Bone marrow (tissue), 2 donors: ENCODE measurements at places on chromosomes 2 and 18.

- no peak for DNase-seq
Observed at GRCh38 chr18:56162311-56163265, 475.8 kb downstream of the TXNL1 start.

- DNase-seq = no peak
Observed at GRCh38 chr2:162174746-162175145, 22.7 kb upstream of the GCG start.

GRCh38 chr2:237244178-237244577, 158.5 kb downstream of the COPS8 start:
- no peak for DNase-seq

GRCh38 chr2:121342751-121343150, 57.7 kb upstream of the TFCP2L1 start:
- no peak for DNase-seq

DNA sequence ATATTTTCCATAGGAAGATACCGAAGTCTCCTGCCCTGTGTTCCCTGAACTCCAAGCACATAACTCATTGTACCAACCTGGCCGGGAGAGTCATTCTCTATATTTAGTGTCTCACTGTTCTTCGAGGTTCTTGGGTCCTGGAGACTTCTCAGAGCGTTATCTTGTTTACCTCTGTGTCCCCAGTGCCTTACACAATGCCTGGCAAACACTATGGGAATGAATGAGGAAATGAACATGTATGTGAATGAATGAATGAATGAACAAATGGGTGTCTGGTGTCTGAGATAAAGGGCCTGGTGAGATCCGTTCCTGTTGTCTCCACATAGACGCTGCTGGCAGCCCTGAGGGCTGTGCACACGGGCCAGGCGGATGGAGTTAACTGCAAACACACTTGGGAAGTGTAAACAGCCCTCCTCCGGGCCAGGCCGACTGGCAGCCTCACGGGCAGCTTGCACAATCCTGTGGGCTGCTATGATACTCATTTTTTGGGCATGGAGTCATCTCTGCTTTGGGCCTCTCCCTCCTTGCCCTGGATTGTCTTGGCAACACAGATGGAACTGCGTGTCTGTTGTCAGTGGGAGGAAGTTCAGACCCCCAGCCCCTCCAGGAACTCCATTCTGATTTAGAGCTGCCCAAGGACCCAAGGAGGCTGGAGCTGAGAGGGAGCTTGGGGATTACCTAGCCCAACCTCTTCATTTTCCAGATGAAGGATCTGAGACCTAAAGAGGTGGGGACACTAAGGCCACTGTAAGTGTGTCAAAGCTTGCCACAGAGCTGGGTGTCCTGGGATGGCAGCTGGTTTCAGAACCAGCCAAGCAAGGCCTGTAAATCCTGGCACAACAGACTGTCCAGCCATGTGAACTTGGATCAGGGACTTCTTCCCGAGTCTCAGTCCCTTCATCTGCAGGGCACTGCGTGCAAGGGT, 124.4 kb downstream of the INHBB start:
- DNase-seq = no peak

- DNase-seq = no peak
Observed at GRCh38 chr2:40668425-40668824, 216.5 kb upstream of the SLC8A1 start.

DNA sequence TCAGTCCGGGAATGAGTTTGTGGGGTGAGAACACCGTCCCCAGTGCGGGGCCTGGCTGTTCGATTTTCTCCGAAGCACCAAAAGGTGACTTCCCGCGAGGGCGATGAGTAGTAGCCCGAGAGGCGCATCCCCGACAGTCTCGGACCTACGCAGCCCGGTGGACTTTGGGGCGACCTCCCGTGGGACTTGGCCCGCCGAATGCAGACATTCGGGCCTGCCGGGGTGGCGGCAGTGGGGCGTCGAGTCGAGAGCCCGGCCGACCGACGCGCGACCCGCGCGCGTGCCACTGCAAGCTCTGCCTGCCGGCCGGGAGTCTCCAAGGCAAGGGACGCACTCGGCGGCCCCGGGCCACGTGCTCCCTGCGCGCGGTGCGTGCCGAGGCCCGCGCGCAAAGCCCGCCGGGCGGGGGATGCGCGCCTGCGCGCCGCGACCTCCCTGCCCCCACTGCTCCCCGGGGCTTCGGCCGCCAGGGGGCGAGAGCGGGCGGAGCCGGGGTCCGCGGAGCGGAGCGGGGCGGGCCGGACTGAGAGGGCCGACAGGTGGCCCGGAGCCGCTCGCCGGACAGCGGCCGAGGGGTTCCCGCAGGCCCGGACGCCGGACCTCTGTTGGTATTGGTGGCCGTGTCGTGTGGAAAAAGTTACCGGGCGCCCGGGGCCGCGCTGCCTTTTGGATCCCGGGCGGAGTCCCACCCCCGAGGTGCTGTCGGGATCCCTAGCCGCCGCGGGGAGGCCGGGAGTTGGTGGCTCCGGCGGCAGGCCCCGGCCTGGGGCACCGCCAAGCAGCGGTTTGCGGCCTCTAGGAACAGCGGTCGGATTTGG, 1.9 kb downstream of the PTMA start:
- DNase-seq = peak; percentile 82

DNA sequence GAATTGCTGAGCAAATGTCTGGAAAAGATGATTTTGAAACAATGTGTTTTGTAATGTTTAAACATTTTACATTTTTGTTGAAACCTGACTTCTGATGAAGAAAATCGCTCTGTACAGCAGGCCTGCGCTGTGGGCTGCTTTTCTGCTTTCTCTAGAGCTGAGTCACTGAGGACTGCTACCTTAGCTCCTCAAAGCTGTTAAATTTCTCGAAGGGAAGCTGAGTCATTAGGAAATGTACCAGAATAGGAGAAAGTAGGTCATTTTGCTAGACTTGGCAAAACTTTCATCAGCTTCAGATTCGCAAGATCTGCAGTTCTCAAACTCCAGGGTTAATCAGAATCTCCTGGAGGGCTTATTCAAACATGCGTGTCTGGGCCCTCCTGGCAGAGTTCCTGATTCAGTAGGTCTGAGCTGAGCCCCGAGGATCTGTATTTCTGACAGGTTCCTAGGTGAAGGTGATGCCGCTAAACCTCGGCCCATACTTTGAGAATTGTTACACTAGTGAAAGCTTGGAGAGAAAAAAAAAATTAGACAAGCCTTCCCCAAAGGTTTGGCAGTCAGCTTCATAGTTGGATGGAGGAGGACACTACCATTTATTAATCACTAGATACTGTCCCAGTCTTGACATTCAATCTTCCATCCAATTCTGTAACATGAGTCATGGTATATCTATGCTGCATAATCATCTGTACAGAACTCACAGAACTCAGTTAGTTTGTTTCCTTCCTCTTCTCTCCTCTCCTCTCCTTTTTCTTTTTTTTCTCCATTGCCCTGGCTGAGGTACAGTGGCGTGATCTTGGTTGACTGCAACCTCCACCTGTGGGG, 297.6 kb downstream of the PARD3B start:
- no peak for DNase-seq

GRCh38 chr2:232260075-232260474, 118.5 kb upstream of the ALPP start:
- no peak for DNase-seq

DNA sequence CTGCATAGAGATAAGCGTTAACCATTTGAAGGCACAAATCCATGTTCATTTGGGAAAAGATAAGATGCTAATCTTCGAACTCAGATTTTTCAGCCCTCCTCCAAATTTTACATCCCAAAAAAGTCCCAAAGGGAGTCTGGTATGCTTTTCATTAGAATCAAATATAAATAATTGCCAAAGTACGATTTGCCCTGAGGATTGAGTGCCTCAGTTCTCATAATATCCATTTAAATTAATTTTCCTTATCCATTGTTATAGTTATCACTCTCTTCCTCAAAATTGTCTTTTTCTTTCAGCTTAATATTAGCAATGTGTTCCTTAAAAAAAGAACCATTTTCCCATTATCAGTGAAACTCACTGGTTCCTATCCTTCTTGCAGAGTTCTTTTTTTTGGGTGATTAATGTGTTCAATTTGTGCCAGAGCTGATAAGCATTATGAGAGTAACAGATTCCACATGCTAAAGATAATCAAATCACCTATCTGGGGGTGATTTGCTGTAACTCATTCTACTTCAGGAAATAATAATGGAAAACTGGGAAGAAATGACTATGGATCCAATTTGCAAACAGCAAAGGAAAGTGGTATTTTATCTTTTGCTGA, 686 bp downstream of the HNMT start:
- no peak for DNase-seq

GRCh38 chr2:148201075-148202004, 180.4 kb downstream of the MBD5 start:
- no peak for DNase-seq

DNA sequence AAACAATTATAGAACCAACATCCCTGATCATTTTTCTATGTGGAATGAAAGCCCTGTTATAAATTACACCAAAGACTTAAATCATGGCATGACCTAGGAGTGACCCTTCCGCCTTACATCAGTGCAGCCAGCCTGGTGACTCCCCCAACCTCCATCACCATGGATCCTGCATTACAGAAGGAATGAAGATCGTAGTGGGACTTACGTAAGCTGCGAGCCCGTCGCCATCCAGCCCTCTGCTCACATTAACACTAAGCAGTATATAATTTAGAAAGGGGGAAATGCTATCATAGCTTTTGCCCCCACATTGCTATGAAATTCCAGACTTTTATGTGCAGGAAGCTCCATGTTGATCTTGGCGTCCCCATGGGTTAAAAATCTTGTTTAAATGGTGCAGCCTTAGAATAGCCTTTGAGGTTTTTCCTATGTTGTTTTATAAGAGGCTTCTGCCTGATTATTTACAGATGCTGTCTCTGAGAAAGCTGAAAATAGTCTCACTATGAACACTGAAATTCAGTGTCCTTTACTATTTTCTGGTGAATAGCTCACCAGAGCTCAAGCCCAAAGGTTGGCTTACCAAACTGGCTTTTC, 76.3 kb downstream of the COLEC12 start:
- no peak for DNase-seq

DNA sequence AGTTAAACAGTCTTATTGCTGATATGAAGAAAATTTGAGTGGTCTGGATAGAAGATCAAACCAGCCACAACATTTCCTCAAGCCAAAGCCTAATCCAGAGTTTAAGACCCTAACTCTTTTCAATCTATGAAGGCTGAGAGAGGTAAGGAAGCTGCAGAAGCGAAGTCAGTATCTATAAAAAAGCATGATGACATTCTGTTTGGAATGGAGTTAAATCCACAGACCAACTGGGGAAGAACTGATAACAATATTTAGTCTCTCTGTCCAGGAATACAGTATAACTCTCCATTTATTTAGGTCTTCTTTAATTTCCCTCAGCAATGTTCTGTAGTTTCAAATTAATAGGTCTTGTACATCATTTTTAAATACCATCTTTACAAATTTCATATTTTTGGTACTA, 16.0 kb downstream of the PIGN start:
- no peak for DNase-seq

DNA sequence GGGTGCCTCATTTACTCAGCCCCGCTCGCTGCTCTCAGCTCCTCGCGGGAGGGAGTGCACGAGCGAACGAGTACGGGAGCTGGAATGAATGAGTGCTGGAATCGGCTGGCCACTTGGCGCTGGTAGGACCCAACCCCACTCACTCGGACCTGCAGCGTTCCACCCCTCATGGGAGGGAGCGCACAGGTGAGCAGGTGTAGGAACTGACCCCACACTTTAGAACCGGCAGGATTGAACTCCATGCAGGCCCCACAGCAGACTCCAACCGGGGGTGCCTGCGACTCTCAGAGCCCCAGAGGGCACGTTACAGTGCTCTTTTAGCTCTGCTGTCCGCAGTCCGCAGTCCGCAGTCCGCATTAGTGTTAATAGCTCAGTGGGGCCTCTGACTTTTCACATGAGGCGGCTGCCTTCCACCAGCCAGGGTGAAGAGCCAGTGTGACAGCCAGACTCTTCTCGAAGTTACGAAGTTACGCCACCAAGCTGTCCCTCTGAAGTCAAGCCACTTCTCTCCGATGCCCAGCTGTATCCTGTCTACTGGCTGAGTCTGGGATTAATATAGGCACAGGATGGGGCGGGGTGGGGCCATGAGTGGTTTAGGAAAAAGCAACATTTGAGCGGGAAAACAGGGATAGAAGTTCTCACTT, 102.7 kb upstream of the ARHGAP15 start:
- no peak for DNase-seq

GRCh38 chr2:186695081-186695756, 1.4 kb downstream of the FAM171B start:
- DNase-seq = no peak

DNA sequence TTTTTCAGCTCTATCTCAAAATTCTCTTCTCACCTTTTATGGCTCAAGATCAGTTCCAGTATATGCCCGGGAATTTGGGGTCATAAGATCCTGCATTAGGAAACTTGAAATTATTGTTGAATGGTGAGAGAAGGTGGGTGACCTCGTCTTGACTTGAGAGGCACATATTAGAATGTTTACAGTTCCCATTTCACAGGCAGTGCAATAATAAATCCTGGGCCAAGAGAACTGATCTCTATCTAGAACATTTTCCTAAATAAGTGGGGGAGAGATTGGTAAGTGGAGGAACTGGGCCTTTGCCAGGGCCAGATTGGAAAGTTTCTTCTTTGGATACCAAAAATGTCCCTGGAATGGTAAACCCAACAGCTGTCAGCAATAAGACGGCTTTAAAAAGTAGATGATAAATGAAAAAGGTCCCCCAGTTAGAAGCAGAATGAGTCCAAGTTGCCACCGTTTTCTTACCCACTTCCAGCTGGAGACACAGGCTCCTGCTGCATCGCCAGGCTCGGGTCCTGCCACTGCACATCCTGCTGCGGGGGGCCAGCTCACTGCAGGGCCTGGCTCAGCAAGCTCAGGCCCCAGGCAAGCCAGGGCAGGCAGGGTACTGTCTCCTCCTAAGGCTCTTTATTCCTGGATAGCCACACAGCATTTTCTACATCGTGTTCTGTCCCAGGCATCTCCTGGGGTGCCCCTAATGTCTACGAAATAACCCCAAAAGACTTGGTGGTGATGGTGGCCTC, 126.4 kb upstream of the EPAS1 start:
- no peak for DNase-seq

DNA sequence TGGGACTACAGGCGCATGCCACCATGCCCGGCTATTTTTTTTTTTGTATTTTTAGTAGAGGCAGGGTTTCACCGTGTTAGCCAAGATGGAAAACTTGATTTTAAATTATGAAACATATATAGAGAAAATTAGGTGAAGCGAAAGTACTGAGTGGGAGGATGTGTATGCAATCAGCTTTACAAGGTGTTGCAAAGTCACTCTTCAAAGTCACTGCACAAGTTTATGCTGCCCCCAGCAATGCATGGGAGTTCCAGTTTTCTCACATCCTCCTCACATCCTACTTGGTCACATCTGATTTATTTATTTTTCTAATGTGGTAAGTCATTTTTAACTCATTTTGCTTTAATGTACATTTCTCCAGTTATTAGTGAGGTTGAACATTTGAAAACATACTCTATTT, 49.2 kb upstream of the CHN1 start:
- DNase-seq = no peak
